Activated CD4-positive, alpha-beta T cell treated with anti-CD3 and anti-CD28 coated beads, Interleukin-2, amount 10 ng/mL, durations not matched to agents 24 days and 14 days (primary cell): ENCODE measurements at places on chromosomes 4 and X.

DNA sequence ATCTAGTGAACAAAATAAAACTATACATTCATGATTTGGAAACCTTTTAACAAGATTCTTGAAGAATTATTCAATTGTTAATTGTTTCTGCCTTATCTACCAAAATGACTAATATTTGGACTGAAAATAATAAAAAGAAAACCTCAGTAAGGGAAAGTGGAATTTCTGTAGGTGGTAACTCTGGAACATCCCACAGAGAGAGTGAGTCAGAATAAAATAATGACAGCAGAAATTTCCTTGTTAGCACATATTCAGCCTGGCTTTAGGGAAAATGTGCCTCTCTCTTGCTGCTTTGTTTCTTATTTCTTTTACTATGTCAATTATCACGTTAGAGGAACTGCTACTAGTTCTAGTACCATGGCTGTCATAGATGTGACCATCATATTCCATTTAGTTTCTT is 421.5 kb upstream of the GNPDA2 start:
- no peak for DNase-seq

DNA sequence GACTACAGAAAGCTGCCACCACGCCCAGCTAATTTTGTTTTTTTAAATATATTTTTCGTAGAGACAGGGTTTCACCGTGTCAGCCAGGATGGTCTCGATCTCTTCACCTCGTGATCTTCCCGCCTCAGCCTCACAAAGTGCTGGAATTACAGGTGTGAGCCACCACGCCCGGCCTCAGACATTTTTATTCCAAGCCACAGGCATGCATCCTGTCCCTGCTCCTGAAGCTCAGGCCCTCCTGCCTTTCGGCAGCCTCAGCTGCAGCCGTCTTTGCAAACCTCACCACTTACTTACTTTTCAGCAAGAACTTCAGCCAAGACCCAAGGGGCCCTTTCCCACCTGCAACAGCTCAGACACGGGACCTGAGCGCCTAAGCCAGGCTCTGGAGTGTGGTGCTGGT is 26.0 kb downstream of the FAM53A start:
- DNase-seq = no peak

- DNase-seq = peak; percentile 79
Measured at GRCh38 chr4:165301833-165302232, 25.6 kb upstream of the MSMO1 start.

DNA sequence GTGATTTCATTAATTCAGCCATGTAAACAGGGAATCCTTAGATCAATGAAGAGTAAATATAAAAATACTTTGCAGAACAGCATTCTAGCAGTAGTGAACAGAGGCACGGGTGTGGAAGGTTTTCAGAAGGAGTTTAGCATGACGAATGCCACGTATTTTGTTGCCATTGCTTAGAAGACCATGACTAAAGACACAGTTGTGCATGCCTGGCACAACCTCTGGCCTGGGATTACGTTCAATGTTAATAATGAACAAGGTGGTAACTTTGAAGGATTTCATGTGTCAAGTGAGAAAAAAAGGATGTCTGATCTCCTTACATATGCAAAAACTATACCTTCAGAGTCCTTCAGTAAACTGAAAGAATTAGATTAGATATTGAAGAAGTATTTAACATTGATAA is 171.9 kb downstream of the MAGEB5 start:
- no peak for DNase-seq

DNA sequence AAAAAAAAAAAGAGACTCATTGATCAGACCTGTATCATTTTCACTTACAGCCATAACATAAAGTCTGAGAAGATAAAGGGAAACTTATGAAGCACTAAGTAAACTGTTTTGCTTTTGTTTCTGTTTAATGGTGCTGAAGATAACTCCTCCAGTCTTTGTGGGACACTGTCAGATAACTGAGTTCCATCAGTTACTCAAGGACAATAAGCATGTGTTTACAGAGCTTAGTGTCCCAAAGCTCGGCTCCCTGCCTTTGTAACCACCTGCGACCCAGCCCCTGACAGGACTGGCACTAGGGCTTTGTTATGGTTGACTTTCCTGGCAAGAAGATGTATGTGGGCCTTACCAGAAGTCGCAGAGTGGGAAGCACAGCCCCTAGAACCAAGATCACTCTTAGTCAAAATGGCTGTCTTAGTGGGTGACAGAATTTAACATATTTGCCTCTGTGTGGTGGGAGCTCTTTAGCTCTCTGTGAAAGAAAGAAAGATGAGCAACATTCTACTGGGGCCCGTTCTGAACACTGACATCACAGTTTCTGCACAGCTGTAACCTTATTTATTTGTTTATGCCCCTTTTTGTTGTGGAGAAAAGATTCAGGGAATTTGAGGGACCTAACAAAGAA is 68.1 kb downstream of the FNIP2 start:
- DNase-seq = no peak

DNA sequence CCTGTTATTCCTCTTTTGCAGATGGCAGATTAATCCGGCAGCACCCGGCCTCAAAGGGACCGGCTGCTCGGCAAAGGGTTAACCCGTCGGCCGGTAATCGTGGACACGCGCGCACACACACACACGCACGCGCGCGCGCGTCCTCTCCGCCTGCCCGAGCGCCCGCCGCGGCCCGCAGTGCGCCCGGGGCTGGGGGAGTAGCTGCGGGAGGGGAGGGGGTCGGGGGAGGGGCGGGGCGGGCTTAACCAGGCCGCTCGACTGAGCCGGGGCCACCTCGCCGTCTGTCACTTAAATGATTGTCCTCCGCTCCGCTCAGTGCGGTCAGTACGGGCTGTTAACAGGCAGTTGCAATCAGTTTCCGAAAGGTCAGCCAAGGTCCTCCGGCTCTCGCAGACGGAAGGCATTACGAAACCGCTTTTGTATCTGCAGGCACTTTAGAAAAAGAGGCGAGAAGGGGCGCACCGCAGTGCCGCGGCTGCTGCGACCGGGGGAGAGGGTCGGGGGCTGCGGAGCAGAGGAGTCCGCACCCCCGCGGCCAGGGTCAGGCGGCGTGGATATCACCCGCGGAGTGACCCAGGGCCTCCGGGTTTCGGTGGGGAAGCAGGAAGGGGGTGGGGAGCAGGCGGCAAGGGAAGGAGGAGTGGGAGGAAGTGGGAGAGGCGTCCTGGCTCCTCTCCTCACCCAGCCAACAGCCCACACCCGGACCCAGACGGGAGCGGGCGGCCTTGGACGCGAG is 57.3 kb upstream of the BCOR start:
- DNase-seq = peak; percentile 68
